ENCODE measurements at places on chromosomes 7 and 10.

DNA sequence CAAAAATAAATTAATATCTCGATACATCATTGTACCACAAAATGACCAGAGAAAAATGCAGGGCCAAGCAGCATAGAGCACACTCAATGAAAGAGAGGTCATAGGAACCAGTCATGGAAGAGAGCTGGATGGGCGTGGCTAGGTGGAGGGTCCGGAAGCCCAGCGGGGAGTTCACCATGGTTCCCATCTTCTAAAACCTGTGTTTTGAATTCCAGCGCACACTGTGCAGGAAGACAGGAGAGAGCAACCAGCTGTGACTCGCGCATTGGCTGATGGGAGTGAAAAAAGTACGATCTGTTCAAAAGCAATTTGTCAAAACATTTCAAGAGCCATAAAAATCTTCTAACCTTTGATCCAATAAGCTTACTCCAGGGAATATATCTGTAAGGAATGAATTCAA is 125.2 kb upstream of the NANOS1 start:
- DNase-seq, result no peak

DNA sequence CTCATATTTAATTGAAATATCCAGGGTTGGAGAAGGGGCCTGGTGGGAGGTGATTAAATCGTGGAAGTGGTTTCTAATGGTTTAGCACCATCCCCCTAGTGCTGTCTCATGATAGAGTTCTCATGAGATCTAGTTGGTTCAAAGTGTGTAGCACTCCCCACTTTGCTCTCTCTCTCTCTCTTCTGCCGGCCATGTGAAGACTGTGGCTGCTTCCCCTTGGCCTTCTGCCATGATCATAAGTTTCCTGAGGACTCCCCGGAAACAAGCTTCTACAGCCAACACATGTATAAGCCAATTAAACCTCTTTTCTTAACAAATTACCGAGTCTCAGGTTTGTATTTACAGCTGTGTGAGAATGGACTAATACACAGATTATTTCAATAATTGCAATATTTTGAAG is 305.8 kb upstream of the KCND2 start:
- no peak for DNase-seq

DNA sequence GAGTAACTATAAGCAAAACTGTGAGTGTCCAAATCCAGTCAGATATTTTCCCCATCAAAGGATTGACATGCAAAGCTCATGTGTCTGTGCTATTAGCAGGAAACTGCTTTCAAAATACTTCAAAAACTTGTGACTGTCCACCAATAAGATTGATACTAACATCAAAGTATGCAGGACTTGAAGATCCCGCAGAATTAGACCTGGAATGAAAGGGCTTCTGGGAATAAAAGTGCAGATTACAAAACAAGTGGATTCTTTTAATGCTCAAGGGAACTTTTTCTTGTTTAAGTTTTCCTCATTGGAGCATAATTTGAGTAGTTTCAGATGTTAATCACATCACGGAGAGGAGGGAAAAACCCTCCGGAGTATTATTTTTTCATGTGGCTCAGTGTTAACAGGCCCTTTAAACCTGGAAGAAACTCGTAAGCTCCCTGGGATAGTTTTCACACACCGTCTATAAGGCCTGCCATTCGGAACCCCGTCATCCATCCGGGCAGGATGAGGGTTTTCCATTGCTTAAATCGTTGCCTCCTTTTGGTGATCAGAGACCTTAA is 33.9 kb upstream of the MKX start:
- DNase-seq, result no peak

GRCh38 chr7:28315565-28316410 is 96.5 kb upstream of the CREB5 start:
- DNase-seq, result no peak

- no peak for DNase-seq
These were observed 8.0 kb upstream of the IL6 start for GRCh38 chr7:22718911-22719420.

DNA sequence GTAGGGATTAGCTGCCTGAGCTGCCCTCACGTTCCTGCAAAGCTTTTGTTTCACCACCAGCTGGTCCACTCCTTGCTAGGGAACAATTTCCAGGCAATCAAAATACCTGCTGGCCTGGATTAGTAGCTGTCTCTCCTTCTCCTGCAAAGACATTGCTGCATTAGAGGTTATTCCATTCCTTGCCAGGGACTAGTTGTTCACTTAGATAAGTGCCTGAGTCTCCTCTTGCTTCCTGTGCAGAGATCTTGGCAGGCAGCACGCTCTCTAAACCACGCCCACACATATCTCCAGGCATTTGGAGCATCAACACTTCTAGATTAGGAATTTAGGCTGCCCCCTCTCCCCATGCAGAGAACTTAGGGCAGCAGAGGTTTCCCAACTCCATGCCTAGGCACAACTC is 150.4 kb upstream of the SMIM30 start:
- no peak for DNase-seq

GRCh38 chr10:113226831-113227445 is 276.9 kb downstream of the TCF7L2 start:
- DNase-seq, result no peak

GRCh38 chr7:44536090-44536489 is 5.0 kb downstream of the NPC1L1 start:
- DNase-seq, result no peak

DNA sequence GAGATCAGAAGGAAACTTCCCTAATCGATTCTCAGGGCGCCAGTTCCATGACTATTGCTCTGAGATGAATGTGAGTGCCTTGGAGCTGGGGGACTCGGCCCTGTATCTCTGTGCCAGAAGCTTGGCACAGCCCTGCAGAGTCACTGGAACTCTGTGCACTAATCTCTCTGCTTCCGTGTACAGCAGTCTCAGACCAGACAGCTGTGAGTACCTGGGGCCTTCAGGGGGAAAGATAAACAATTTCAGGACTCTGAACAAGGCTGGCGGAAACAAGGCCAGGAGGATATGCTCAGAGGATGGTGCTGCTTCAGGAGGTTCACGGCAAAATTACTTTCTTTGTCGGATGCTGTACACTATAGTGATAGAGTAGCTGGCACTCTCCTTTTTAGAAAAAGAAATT is 131.7 kb upstream of the PRSS58 start:
- DNase-seq, result no peak

- DNase-seq, result no peak
These were observed 8.5 kb upstream of the ANKRD61 start for GRCh38 chr7:6022707-6023106.
